Activated T-helper 17 cell treated with anti-CD3 and anti-CD28 coated beads, Interleukin-2, amount 50 U/mL, for 72 hours (primary cell): ENCODE measurements at places on chromosomes 1 and 21. TPM values are rescaled to one million over a fixed set of nuclear protein-coding genes. Genes with fewer than 3 reads are reported as not detected.

- ATAC-seq = no peak
These were observed 108.8 kb downstream of the TGFBR3 start for GRCh38 chr1:91777196-91777595.

GRCh38 chr1:8539683-8540082 is 221.8 kb downstream of the SLC45A1 start:
- ATAC-seq = no peak

GRCh38 chr1:68049941-68050878 is at the start of gene DIRAS3:
TSS of gene DIRAS3 (minus strand) at chr1:68050627. CDS start at chr1:68047297, 3,330 bp downstream.
- no peak for ATAC-seq

DNA sequence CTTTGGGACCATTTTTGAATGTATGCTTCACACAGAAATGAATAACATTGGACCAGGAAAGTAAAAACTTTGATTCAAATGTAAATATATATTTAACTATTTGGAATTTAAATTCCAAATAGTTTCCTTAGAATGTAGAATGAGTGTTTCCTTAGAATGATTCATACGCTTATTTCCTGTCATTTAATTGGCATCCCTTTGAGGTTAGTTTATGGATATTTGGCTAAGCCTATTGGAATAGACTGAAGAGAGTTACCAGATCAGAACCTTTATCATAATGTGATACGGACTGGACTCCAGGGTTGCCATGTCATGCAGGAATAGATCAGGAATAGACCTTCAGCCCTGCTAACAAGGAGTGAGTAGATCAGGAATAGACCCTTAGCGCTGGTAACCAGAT is 133.1 kb downstream of the TNNI3K start:
- ATAC-seq = no peak

- no peak for ATAC-seq
These were observed 274.8 kb downstream of the PTPRC start for GRCh38 chr1:198913667-198914066.

SELE gene
- not detected for total RNA-seq

KRTAP21-2 gene
- not detected for total RNA-seq
